COLO829 (cell line): ENCODE measurements at places on chromosomes 13 and 19.

DNA sequence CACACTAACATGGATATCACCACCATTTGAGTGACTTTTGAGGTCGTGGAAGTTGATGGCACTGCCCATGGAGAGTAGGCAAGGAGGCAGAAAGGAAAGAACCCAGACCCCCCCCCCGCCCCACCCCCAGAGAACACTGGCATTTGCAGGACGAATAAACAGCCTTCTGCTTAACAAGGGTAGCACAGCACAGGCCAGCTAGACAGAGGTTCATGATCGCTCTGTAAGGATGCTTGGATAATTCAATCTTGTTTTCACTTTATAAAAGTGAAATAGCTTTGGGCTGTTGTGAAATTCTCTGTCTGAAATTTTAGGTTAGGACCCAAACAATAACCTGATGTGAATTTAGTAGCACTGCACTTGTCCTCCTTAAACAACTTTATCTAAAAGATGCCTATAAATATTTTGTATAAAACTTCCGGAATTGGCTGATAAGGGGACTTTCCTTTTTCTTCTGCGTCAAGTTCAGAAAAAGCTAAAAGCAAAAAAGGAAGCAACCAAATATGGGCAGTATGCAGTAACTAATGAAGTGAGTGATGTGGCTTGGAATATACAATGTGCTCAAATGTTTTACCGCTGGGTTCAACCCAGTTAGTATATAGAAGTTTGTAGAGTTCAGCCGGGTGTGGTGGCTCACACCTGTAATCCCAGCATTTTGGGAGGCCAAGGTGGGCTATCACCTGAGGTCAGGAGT, 163.7 kb downstream of the SHISA2 start:
- no peak for DNase-seq

- DNase-seq = no peak
Measured at GRCh38 chr19:50328873-50329145, 368 bp downstream of the KCNC3 start.

DNA sequence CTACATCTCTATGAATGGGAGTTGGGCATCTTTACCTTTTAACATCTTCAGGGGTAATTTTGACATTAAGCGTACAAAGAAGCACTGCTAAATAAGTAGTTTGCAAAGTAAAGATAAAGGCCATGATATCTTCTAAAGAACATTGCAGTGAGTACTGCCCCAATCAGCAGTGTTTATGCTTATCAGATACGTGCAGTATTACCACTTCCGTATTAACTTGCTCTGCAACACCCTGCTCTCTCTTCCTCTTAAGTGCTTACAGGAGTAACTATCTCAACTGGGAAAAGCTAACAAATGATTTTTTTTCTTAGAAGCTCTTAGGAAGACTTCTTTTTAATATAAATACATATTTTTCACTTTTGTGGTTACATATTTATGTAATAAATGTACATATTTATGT, 793.7 kb upstream of the SLC10A2 start:
- DNase-seq = no peak

- no peak for DNase-seq
Measured at GRCh38 chr13:20995245-20995838, 66.0 kb downstream of the LATS2 start.

GRCh38 chr13:100197591-100198365, 108.9 kb downstream of the PCCA start:
- no peak for DNase-seq

DNA sequence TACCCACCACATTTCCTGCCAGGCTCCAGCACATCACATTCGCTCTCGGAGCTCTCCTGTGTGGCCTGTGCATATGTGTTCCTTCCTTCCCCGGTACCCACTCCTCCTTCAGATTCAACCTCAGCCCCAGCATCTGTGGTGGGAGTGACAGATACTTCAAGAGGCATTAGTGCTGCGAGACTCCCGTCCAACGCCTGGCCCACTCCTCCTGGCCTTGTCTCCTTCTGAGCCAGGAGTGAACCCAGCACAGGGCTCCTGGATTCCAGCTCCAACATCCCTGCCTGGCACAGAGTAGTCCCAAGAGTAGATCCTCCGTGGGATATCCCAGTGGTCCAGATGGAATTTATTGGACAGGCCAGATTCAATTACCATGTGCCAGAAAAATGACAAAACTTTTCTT, 55.9 kb downstream of the SACS start:
- DNase-seq = no peak

GRCh38 chr13:30364876-30365275, 57.4 kb upstream of the UBE2L5 start:
- DNase-seq = no peak

- DNase-seq = no peak
Measured at GRCh38 chr13:44921246-44921877, 67.9 kb downstream of the NUFIP1 start.

DNA sequence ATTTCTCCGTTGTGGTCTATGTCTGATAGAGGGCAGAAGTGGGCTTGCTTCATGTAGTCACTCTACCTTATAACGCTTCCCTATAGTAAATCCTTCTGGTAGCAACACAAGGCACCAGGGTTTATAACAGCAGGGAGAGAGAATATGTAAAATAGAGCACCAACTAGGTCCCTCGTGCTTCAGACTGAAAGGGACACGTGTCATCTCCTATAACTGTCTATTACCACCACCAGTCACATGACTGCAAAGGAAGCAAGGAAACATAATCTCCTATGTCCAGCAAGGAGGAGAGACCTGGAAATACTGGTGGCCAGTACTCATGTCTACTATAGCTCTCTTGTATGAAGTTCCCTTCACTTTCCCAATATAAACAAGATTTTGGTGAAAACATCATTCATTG, 79.2 kb downstream of the SLAIN1 start:
- DNase-seq = no peak

- DNase-seq = no peak
Measured at GRCh38 chr13:87042946-87043345, 628.2 kb upstream of the SLITRK5 start.

DNA sequence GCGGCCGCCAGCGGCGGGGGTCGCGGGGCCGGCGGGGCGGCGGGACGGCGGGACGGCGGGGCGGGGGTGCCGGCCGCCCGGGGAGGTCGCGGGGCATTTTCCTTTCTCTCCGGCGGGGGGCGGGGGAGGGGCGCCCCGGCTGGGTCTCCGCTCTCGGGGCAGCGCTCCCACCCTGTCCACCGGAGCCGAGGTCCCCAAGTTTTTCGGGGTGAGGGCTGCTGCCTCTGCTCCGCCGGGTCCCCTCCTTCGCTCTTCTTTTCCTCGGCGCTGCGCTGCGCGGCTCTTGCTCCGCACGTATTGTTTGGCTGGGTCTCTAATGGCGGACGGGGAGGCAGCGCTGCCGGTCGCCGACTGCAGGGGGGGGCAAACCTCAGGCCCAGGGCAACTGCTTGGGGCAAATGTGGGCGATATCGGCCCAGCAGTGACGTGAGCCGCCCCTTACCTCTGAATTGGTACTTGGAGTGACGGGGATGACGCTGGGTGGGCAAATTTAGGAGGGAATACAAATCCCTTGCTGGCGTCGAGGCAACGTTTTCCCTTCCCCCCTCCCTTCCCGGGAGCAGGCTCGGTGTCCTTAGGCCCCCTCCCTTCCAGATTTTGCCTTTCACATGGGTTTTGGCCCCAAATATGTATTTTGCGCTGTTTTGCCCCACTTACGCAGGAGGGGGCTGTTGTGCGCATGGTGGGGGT, 759 bp downstream of the ZMYM2 start:
- DNase-seq = peak; percentile 30

DNA sequence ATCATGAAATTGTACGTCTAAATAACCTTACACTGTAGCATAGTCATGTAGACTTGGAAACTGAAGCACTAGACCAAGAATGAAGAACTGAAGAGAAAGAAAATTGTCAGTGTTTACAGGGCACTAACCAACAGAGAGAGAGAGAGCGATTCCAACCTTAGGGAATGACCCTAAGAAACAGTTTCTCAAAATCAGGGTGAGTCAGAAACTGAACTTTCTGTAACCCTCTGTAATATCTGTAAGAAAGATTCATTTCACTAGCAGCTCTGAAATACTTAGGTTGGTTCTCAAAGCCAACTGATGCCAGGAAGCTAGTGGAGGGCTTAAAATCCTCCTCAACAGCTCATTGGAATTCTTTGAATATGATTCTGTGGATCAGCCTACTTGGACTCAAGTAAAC, 936.9 kb downstream of the EFNB2 start:
- DNase-seq = no peak

DNA sequence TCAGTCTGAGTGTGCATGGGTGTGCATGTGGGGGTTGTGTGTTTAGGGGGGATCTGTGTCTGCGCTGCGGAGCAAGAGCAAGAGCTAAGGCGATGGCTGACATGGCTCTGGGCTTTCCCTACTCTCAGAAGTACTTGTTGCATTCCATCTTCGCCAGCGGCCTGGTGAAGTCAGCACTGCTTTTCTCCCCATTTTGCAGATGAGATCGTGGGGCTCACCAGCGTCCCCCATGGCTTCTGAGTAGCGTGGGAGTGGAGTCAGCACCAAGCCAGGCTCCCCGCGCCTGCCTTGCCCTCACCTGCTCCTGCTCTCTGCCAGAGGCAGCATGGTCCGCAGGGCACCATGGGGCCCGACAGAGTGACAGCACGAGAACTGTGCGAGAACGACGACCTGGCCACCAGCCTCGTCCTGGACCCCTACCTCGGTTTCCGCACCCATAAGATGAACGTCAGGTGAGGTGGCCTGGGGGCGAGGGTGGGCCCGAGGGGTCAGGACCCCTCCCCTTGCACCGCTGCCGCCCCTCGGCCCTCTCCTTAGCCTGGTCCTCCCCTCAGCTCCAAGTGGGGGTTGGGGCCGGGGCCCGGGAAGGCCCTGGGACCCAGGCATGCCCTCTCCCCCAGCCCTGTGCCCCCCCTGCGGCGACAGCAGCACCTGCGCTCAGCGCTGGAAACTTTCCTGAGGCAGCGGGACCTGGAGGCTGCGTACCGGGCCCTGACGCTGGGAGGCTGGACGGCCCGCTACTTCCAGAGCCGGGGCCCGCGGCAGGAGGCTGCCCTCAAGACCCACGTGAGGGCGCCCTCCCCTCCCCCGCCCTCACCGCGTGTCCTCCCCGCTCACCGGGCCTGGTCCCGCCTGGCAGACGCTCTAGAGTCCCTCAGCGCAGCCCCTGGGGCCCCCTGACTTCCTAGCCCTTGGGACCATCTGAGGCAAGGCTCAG, 2.2 kb downstream of the KMT5C start:
- DNase-seq = no peak

DNA sequence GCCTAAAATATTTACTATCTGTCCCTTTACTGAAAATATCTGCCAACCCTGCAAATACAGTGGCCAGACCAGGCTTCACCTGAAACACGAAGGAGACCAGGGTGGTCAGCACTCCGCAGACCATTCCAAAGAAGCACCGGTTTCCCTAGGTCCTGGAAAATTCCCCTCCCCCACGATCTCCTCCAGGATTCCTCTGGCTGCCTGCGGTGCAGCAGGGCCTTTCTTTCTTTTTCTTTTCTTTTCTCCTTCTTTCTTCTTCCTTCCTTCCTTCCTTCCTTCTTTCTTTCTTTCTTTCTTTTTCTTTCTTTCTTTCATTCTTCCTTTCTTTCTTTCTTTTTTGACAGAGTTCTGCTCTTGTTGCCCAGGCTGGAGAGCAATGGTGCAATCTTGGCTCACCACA, 152.7 kb downstream of the USP12 start:
- no peak for DNase-seq

GRCh38 chr19:45170146-45171106, 7.6 kb downstream of the TRAPPC6A start:
- no peak for DNase-seq

GRCh38 chr19:47122359-47123335, 8.0 kb upstream of the SAE1 start:
- no peak for DNase-seq

GRCh38 chr13:22198001-22198400, 527.1 kb downstream of the FGF9 start:
- no peak for DNase-seq

DNA sequence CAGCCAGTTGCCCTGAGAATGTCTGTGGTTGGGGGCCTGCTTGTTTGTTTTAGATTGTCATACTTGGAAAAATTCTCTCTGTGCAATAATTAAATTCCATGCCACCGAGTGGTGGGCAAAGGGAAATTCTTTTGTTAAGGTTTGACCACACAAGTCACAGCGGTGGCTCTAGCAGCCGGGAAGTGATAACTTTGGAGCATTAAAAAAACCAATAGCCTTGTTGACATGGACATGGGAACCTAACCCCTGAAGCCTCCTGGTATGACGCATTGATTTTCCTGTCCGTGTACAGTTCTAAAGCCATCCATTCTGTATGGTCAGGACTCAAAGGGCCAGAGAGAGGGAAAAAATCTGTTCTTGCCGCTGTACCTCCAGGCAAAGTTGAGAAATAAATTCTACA, 384.9 kb upstream of the ZNF507 start:
- no peak for DNase-seq

GRCh38 chr19:16398530-16399249, 73.1 kb downstream of the EPS15L1 start:
- no peak for DNase-seq

GRCh38 chr19:48872884-48873475, 759 bp downstream of the PPP1R15A start:
- DNase-seq = peak; percentile 98
